SW 1271 (cell line): ENCODE measurements at places on chromosomes 6 and 20.

GRCh38 chr6:23929201-23929600 is 196.8 kb upstream of the NRSN1 start:
- DNase-seq: no peak

- DNase-seq: no peak
These were observed 109.1 kb upstream of the PLEKHG1 start for GRCh38 chr6:150490586-150490985.

DNA sequence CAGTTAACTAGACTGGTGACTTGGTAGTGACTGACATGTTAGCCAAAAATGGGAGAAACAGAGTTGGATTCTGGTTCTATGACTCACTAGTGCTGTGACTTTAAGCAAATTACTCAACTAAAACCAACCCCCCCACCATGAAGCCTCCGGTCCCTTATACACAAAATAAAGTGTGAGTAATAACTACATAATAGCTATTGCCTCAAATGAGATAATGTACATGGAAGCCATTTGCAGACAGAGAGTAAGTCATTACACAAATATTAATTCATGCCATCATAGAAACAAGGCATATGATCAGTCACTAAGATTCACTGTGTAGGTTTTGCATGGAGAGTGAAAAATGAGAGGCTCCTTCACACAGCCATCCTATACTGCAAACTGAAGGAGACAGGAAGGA is 111.9 kb downstream of the HIVEP2 start:
- peak; percentile 49 for DNase-seq

- DNase-seq: no peak
These were observed 75.5 kb upstream of the HMGCLL1 start for GRCh38 chr6:55654445-55654844.

DNA sequence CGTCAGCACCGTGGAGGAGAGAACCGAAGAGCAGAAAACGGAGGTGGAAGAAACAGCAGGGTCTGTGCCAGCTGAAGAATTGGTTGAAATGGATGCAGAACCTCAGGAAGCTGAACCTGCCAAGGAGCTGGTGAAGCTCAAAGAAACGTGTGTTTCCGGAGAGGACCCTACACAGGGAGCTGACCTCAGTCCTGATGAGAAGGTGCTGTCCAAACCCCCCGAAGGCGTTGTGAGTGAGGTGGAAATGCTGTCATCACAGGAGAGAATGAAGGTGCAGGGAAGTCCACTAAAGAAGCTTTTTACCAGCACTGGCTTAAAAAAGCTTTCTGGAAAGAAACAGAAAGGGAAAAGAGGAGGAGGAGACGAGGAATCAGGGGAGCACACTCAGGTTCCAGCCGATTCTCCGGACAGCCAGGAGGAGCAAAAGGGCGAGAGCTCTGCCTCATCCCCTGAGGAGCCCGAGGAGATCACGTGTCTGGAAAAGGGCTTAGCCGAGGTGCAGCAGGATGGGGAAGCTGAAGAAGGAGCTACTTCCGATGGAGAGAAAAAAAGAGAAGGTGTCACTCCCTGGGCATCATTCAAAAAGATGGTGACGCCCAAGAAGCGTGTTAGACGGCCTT is 41.6 kb downstream of the ZBTB2 start:
- no peak for DNase-seq

- no peak for DNase-seq
These were observed 4.6 kb upstream of the EDEM2 start for GRCh38 chr20:35151736-35152135.

DNA sequence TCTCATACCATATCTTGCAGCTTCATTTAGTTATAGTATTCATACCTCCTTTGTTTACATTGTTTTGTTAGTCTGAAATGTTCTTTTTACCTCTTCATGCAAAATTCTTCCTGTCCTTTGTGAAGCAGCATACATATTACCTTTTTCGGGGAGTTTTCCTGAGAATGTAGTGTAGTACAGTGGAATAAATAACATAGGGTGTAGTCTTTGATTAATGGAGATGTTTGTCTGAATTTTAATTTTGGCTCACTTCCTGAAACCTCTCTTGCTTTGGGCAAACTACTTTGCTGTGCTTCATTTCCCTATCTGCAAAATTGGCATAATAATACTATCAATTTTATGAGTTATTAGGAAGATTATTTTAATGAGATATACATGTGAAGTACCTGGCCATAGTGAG is 5.6 kb downstream of the MACROD2 start:
- no peak for DNase-seq

- peak; percentile 7 for DNase-seq
These were observed 488.3 kb downstream of the CDKAL1 start for GRCh38 chr6:21022343-21023107.
